Lung microvascular endothelial cell (primary cell): ENCODE measurements at places on chromosomes 2 and 18. TPM values are rescaled to one million over a fixed set of nuclear protein-coding genes. Genes with fewer than 3 reads are reported as not detected.
A peak's percentile ranks its signal among the peaks of the same experiment; 100 is the strongest.

DNA sequence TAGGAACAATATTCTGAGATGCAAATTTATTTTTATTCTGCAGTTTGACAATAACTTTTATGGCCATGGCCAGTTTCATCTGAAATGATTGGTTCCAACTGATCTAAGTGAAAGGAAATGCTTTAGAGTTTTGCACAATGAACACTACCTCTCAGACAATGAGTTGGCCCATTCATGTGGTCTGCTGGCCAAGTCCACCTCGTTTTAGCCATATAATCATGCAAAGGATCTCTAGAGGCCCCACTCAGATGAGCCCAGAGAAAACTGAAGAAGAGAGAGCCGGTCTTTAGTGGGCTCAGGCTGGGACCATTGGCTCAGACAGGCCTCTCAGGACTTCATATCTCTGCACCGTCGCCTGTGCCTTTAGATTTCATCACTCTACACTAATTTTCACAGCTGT is 254.7 kb downstream of the MREG start:
- peak; percentile 90 for DNase-seq

- no peak for DNase-seq
Observed at GRCh38 chr18:22233266-22233665, 63.9 kb downstream of the GATA6 start.

GRCh38 chr2:16088035-16088801 is 147.9 kb downstream of the MYCN start:
- no peak for DNase-seq

GRCh38 chr2:20488782-20489181 is 41.9 kb downstream of the RHOB start:
- DNase-seq, result no peak

RND3 gene
- 21.4 and 23.0 TPM in 2 replicates for total RNA-seq

- peak; percentile 1 for DNase-seq
Observed at GRCh38 chr18:38619129-38619528, 1053.5 kb upstream of the CELF4 start.

- DNase-seq, result peak; percentile 84
Observed at GRCh38 chr18:3710712-3711301, 260.8 kb downstream of the TGIF1 start.

DNA sequence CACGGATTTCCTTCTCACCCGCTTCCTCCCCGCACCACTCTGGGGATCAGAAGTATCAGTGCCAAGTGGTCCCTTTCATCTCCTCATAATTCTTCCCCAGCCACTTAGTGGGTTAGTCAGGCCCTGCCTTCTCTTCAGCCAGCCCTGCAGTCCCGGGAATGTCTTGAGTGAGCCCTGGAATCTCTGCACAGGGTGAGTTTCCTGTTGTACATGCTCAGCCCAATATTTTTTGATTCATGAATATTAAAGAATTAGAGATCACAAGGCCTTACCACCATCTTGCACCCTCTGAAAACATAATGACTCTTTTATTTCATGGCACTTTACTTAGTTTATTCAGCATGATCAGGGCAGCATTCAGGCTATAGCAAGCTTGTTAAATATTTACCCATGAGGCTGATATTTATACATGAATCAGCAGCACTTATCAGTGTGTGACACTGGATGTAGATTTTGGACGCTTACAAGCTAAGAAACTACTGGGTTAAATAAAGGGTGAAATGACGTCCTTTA is 159.4 kb upstream of the FOSL2 start:
- DNase-seq, result no peak

DNA sequence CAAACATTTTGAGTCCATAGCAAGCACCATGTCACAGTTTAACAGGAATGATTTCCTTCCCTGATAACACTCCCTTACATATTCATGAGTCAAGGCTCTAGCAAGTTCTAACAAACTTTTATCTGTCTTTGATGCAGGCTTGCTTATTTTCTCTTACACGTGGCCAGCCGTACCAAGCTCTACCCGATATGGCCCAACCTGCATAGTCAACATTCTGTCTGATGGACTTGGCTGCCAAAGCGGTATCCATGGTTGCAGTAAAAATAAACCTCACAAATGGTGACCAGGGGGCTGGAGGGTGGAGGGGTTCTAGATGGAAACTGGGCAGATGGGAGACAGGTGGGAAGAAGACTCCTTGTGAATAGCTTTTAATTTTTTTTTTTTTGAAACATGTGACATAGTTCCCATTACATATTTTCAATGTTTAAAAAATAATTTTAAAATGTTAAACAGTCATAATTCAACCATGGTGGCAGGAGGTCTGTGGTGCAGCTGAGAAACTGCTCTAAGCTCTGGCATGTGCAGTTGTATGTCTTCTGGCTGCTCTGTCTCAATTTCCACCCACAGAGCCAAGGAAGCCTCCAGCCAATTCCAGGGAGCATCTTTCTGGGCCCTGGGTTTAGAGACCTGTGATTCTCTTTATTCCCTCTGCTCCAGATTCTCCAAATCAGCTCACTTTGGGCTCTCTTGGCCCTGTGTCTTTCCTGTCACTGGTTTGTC is 20.7 kb upstream of the CXCR1 start:
- DNase-seq, result peak; percentile 14

GPR17 gene
- not detected in 2 replicates for total RNA-seq

DNA sequence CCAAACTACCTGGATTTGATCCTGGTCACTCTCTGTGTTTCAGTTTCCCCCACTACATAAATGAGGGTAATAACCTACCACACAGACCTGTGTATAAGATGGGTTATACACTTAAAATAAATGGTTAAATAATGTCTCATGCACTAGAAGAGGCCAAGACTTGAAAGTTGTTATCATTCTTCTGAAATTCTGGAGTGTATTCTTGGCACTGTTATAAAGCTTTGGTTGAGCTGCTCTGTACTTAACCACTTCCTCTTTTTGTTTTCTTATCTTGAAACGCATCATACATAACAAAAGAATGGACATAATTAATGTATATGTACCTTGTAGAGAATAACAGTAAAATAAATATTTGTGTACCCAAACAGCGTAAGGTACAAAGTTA is 281.0 kb downstream of the AFF3 start:
- DNase-seq, result peak; percentile 75

DNA sequence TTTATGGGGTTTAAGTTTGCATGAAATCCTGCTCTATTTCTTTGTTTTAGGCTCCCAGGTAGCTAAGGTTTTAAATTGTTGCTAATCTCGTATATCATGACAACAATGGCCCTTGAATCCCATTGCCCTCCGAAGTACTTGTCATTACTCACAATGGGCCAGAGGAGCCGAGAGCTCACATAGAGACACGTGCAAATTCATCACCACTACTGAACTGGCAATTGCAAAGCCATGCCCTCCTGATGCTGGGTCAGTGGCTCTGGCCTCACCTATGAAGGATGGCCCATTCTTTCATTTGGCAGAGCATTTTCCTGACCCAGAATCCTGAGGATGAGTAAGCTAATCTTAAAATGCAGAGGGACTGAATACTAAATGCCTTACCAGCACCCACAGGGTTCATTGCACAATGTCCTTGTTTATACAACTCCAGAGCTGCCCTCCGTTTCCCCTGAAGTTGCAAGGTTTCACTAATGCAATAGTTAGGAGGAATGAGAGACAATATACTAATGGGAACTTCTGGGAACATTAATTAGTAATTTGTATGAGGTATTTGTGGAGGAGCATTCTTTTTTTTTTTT is 71.6 kb upstream of the GAREM1 start:
- no peak for DNase-seq

GRCh38 chr2:181952404-181953226 is 33.0 kb upstream of the PPP1R1C start:
- no peak for DNase-seq

SP5 gene
- total RNA-seq, result not detected in 2 replicates

INPP1 gene
- total RNA-seq, result 12.3 and 14.4 TPM in 2 replicates

IL1B gene
- total RNA-seq, result 0.22 TPM in 1 of 2 replicates, not detected in the other

DNA sequence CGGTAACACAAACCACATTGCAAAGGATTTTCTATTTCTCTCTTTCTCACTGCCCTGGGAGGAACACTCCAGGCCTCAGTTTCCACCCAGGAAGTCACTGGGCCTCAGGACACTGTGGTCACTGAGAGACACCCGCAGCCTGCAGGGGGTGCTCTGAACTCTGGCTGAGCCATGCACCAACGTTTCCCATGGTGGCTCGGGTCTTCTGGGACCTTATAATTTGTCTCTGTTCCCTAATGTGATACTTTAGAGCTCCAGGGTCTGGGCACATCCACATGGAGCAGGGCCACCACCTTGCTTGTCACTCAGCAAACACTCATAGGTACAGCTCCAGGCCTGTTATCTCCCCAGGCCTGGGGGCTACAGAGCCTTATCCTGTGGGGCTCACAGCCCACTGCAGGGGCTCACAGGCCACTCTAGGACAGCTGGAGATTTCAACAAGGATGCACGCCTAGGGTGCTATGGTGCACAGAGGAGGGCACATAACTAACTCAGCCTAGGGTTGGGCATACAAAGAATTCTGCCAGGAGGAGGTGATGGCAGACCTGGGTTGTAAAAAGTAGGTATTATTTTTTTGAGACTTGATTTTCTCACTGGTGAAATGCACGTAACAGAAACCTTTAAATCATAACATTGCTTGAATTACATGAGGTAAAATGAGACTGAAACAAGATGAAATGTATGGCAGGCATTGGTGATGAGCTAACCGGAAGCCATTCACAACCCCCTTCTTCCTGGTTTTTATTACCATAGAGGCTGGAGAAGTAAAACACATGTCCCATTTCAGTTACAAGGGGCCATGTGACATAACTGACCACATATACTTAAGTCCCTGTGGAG is 3.0 kb upstream of the HS1BP3 start:
- DNase-seq, result peak; percentile 40

GRCh38 chr2:119212139-119212800 is 11.4 kb upstream of the STEAP3 start:
- no peak for DNase-seq

DNA sequence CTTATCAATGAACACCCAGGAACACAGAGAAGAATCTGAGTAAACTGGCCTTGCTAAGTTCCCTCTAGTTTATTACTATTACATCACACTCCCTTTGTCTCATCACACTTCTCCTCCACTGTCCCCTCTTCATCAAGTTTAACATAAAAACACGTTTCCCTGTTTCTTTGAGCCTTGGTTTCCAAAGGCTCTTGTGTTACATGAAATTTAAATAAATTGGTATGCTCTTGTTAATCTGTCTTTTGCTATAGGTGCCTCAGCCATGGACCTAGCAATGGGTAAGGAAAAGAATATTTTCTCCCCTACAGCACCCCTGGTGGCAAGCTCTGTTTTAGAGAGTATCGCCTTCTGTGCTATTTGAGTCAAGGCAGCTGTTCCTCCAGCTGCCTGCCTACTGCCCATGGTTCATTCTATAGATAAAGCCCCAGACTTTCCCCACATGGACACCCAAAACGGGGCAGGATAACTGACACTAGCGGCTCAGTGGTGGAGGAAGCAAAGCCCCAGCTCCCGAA is 31.8 kb downstream of the TGIF1 start:
- DNase-seq, result peak; percentile 14

- no peak for DNase-seq
Observed at GRCh38 chr18:62757399-62758010, 42.2 kb downstream of the PHLPP1 start.

LYPD6 gene
- total RNA-seq, result 3.7 and 7.5 TPM in 2 replicates

DNA sequence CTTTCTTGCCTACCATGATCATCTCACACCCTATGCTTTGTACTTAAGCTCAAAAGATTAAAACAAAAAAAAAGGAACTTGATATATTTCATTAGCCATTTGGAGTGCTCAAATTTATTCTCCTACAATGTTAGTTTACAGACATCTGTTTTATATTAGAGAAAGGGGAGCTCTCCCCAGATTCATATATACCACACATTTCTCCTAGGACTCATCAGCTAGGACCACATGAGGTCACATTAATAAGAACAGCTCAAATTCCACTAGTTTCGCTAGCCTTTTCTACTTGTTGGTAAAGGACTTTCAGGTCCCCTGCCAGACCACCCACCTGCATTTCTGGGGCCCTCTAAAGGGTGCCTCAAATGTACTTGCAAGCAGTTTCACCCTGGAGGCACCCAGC is 151.2 kb upstream of the MMADHC start:
- DNase-seq, result no peak

DNA sequence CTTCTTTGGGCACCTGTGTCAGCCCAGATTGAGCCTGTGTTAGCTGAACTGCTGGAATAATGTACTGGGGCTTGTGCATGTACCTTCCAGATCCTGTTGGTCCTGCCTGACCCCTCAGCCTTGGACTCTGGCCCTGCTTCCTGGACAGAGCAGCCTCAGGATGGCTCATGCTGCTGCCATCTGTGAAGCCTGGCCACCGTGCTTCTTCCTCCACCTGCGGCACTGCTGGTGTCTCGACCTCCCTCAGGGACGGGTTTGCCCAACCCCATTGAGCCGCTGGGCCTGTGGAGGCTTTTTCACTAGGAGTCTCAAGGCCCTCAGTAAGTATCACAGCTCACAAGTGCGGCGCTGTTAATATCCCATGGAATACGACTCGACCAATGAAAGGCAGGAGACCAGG is 342.7 kb downstream of the TGIF1 start:
- DNase-seq, result no peak

DNA sequence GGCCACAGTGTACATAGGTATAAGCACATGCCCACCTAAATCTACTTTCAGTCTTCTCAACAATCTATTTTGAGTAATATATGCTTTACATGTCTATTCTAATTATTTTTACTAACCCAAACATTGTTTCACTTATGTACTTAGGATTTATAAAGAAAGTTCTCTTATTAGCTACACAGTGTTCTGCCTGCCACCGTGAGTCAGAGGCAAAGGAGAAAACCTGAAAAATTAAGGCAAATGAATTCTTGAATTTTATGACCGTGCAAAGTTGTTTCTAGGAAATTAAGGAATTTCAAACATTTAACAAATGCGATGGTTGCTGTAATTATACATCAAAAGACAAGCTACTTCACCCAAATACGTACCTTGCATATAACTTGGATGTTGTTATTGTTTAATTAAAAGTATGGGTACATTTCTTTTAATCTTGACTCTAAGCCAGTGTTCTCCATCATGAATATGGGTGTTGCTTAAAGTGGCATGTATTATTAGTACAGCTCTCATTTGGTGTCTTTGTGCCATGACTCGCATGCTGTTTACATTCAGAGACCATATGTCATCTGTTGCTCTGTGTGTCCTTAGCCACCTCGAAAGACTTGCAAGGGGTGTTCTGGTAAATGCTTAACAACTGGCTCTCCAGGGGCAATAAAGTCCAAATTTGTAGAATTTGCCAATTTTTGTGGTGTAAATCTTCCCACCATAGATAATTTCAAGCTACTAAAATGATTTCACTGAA is 154.3 kb upstream of the FN1 start:
- no peak for DNase-seq

- no peak for DNase-seq
Observed at GRCh38 chr18:73421010-73421409, 553.2 kb upstream of the NETO1 start.
